ENCODE measurements at places on chromosomes 3 and 15.
A peak's percentile ranks its signal among the peaks of the same experiment; 100 is the strongest.

- DNase-seq: no peak
These were observed 67.3 kb downstream of the MORC1 start for GRCh38 chr3:109050591-109051167.

DNA sequence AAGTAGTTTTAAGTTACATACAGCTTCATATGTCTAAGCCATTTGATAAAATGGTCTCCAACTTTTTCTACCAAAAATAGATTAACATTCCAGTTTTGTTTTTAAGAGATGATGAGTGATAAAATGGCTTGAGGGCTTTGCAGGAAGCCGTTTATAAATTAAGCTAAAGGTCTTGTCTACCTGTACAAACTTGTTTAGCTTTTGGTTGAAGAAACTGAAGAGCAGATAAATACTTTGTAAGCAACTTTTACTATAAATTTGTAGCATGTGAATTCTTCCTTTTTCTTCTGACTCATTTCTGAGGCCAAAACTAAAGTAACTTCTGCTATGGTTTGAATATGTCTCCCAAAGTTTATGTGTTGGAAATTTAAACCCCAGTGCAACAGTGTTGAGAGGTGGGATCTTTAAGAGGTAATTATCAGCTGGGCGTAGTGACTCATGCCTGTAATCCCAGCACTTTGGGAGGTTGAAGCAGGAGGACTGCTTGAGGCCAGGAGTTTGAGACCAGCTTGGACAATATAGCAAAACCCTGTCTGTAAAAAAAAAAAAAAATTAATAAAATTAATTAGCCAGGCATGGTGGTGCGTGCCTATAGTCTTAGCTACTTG lies 8.2 kb upstream of the NEDD4 start:
- no peak for DNase-seq

DNA sequence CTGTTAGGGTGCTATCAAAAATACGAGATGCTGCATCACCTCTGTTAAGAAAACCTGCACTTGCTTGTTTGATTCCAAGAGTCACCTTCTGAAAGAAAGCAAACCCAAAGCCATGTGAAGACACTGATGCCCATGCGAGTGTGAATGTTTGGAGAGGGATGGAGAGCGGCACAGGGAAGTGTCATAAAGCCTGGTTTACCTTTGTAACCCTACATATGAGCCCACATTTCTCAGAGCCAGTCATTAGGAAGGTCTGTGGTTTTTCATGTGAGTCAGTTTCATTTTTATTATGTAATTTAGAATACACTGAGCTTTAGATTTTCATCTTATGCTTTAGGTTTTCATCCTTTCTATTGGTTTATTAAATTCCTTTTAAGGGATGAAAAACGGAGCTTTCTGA lies 896.8 kb downstream of the ROBO1 start:
- no peak for DNase-seq

- no peak for DNase-seq
These were observed 139.4 kb upstream of the SLC7A14 start for GRCh38 chr3:170725285-170725731.

- DNase-seq: no peak
These were observed 35.6 kb downstream of the SMAD3 start for GRCh38 chr15:67100801-67101581.

- no peak for DNase-seq
These were observed 45.8 kb downstream of the ZNF710 start for GRCh38 chr15:90046911-90047392.

- no peak for DNase-seq
These were observed 303.5 kb upstream of the GADL1 start for GRCh38 chr3:31197941-31198340.

- DNase-seq: no peak
These were observed 963.4 kb downstream of the MCTP2 start for GRCh38 chr15:95194746-95195145.

DNA sequence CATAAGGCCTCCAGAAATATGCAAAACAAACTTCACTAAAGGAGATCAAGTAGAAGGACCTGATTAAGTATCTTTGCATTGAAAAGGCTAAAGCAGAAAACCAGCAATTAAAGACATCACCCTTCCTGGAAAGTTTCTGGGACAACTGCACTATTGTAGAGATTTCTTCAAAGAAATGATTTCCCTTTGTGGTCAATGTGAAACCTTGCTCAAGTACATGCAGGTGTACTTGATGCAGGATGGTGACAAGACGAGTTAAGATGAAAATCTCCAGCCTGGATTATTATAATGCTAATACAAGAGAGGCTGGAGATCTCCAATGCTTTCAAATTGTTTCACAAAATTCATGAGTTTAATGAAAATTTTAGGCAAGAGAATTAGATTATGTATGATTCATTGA lies 208.4 kb downstream of the TIGIT start:
- DNase-seq: no peak

- DNase-seq: no peak
These were observed 704.8 kb upstream of the CBLB start for GRCh38 chr3:106573605-106574004.

DNA sequence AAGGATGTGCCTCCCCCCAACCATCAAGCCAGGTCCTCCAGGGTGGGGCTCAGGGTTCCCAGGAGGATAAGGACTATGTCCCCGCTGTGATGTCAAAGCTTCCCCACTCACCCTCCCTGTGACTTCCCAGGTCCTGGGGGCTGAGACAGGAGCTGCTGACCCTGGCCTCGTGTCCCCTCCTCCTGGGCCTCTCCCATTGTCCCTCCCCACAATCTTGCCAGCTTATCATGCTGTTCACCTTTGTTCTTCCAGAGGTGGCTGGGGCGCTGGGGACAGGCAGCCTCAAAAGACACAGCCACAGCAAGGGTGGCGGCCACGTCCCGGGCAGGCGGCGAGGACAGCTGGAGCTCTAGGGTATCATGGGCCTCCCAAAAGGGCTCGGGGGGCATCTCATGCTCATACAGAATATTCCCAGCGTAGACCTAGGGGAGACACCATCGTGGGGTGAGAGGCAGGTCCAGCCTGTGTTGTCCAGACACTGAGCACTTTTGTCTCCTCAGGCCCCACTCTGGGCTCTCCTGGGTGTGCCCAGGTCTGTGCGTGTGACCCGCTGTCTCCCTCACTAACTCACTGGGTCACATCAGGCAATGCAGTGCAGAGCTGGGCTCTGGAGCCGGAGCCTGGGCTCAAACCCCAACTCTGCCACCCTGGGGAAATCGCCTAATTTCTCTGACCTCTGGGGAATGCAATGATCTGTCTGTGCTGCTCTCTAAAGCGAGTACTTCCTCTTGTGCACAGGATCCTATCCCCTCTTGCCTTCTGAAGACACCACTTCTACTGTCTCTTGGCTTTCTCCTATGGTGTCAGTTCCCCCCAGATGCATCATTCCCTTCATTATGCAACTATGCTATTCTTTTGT lies 30.0 kb downstream of the SNX33 start:
- no peak for DNase-seq

GRCh38 chr3:124873226-124873625 lies 13.9 kb downstream of the ITGB5 start:
- DNase-seq: no peak

GRCh38 chr15:43998607-43999006 lies 171.8 kb downstream of the WDR76 start:
- no peak for DNase-seq

DNA sequence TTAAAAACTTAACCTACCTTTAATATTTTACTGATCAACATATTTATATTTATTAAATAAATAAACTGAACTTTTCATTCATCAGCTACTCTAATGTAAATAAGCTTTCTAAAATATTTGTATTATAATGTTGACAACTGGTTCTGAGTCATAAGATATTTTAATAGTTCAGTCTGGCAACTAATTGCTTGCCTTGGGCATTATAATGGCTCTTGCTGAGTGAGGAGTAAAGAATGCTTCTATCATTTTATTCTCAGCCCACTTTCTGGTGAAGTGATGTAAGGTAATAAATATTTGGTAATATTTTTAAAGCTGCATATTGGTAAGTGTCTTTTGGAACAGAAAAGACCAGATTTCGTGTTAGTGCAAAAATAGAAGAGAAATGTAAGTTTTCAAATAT lies 81.5 kb downstream of the DIPK2A start:
- no peak for DNase-seq

GRCh38 chr3:134874737-134875413 lies 79.8 kb downstream of the EPHB1 start:
- DNase-seq: no peak

DNA sequence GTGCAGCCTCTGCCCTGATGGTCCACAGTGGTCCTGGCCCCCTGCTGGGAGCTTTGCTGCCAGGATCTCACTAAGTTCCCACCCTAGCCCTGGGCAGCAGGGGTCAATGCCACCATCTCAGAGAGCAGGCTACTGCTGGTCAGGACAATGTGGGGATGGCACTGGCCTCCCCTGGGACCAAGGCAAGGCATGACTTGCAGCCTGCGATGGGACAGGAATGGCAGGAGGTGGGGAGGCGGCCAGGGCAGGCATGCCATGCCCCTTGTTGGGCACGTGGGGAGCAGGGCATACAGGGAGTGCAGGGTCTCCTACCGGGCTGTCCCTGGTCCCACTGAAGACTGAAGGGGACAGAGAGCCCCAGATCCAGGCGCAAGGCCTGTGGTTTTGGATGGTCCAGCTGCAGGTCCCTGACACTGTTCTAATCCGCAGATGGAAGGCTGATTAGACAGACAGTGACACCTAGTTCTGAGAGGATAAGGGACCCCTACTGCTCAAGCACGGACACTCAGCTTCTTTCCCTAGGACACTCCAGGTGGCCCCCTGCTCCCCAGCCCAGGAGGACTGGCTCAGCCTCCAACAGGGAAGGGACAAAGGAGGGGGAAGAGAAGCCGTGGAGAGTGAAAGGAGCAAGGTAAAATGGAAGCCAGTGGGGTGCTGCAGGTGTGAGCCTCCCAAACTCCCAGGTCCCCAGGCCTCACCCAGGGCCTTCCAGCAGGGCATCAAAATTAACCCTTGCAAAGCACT lies 69.2 kb upstream of the RPL32 start:
- DNase-seq: no peak

- DNase-seq: peak; percentile 24
These were observed 40.3 kb downstream of the CHST14 start for GRCh38 chr15:40511093-40511471.

DNA sequence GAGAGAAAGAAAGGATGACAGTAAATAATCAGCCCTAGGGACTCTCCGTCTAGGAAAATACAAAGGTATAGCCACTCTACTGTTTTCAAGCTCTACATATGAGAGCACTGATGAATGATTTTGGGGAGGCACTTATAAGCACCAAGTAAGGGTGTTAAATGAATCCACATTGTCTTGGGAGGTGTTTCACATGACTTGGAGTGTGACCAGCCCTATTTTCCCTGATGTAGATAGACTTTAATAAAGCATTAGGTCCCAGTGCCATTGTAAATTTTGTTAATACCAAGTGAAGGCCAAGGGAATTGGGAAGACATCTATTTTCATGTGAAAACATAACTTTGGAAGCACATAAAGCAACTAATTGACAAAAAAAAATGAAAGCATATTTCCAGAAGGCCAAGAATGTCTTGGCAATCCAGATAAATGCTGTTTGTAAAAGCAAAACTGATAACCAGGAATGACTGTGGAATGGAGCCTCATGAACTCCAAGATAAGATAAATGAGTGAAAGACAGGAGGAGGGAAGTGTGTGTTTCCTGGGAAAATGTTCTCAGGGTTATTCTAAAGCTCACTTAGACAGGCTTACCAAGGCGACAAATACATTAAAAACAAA lies 96.0 kb upstream of the MYZAP start:
- DNase-seq: no peak

DNA sequence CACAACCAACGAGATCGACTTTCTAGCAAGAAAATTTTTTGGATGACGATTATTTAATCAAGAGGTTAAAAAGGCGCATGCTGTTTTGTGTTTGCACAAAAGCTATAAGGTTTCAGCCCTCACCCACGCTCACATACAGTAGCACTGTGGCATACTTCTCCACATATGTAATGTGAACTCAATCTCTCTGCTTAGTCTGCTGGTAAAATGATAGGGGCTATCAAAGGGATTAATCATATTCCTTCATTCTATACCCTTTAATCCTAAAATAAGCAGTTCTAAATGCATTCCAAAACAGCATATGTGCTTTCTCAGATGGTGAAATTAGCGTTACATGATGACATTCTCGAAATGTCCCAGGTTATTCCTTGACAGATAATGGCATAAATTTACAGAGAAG lies 196.9 kb upstream of the PRICKLE2 start:
- no peak for DNase-seq

DNA sequence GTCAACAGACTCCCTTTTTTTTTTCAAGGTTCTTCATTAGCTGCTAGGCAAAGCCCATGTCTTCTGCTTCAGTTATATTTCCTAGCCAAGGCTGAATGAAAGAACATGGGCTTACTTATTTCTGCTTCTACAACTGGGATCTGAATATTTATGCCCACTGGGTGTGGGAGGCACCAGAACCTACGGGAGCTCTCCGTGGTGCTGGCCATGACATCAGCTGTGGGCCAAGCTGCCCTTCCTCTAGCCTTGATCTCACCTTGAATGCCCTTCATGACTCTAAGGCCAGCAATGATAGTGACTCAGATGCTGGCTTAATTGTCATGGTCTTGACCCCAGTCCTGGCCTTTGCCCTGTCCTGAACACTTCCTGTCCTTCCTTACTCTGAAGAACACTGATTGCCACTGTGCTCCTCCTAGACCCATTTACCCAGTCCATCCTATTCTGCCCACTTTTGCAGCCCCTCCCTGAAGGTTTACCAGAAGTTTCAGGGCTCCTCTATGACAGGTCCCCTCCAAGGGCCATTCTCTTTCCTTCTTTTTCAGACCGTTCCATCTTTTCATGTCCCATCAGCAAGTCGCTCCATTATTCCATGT lies 32.8 kb upstream of the PRR20G start:
- no peak for DNase-seq

DNA sequence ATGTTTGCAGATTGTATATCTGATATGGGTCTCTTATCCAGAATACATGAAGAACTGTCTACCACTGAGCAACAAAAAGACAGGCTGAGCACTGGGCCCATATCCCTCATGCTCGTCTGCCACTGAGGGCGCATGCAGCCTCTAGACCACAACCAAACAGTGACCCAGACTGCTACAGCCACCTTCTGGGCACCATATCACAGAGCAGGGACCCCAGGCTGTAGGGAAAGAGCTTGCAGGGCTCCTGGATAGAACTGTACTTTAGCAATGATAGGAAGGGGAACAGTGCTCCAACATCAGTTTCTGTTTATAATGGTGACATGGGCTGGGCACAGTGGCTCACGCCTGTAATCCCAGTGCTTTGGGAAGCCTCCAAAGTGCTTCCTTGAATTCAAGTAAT lies 40.2 kb upstream of the TMEM87A start:
- DNase-seq: no peak

- DNase-seq: no peak
These were observed 163.2 kb downstream of the MAGI1 start for GRCh38 chr3:65875393-65876027.

GRCh38 chr15:85692873-85693272 lies 101.9 kb downstream of the KLHL25 start:
- DNase-seq: no peak

- DNase-seq: no peak
These were observed 47.7 kb downstream of the PDZRN3 start for GRCh38 chr3:73576999-73577461.
